ENCODE measurements at places on chromosomes 5 and 9.

DNA sequence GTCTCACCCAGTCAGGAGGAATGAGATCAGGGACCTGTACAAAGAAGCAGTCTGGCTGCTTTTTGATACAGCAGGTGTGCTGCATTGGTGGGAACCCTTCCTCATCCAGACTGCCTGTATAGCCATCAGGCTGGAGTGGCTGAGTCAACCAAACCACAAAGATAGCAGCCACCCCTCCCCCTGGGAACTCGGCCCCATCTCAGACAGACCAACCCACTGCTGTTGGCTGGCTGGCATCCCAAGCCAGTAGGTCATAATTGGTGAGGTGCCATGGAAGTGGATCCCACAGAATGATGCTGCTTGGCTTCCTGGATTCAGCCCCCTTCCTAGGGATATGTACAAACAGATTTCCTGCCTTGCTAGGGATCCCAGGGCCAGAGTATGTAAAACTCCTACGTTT lies 60.9 kb downstream of the YTHDC2 start:
- no peak for DNase-seq

DNA sequence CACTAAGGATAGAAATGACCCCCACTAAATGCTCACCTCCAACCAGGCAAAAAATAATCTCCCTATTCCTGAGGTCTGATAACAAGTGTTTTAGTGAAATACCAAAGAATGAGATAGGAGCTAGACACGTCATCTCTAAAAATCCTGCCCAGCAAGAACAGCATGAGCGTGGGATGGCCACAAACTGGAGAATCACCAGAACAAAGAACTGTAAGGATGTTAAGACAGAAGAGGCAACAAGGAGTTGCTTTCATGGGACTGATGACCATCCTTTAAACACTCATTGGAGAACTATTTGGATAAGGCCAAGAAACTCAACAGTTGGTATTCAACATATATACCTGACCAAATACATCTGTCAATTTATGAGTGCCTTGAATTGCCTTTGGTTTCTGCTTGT lies 113.7 kb downstream of the RASEF start:
- DNase-seq = no peak

DNA sequence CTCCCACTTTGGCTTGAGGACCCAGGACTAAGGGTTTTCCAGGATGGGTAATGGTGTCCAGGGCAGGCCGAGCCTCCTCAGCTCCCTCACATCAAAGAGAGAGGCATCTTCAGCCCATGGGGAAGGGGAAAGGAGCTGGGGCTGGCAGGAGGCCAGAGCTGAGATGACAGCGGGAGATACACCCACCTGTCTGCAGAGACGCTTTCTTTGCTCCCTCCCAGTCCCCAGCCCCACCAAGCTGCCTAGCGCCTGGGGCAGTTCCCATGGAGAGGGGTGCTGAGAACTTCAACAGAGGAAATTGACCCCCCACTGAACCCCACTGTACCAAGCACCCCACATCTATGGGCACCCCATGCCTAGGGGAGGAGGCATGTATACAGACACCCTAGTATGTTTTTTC lies 10.6 kb downstream of the PCDH1 start:
- DNase-seq = no peak

GRCh38 chr5:73298772-73299630 lies 126.0 kb downstream of the TMEM174 start:
- peak; percentile 82 for DNase-seq

DNA sequence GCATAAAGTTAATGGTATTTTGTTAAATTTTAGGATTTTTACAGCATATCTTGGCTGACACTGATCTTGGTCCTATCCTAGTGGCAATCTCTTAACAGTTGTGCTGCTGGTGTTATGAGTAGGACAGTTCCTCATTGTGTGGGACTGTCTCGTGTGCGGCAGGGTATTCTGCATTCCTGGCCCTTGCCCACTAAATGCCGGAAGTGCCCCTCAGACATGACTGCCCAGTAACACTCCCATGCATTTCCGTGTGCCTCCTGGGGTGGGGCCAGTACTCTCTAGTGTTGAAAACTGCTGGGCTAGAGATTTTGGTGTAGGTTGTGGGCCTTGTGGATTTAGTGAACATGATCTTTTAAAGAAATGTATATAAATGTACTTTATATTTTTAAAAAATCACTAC lies 227.1 kb upstream of the DMRT1 start:
- DNase-seq = no peak

DNA sequence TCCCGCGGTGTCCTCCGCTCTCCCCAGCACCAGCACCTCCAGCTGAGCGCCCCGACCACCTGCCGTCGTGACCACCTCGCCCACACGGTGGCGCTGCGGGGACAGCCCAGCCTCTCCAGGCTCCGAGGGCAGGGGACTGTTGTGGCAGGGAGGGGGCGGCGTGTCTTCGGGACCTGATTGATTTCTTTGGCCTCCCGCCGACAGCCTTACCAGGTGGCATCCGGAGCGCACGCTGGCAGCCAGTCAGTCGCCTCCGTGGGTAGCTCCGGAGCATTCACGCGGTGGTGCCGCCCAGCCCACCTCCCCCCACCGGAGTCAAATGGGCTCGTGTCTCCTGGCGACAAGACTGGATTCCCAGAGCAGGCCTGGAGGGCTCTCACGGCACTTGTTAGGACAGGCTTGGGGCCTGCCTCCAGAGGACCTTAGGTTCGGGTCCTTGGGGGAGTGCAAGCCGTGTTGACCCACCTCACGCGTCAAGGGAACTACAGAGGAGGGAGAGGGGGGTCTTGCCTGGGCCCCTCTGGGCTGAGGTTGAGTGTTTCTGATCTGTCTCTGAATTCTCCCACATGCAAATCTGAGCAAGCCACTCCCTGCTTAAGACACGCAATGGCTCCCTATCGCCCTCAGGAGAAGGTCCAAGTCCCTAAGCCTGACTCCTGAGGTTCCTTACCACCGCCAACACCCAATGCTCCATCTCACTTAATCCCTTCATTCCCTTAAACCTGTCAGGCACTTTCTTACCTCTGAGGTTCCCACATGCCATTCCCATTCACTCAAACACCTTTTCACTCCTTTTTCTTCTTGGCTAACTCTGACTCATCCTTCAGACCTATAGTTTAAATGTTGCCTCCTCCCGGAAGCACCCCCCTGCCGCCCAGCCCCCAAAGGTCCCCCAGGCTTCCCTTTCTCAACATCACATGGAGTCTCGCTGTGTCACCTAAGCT lies 51.2 kb upstream of the GGTA1 start:
- DNase-seq = peak; percentile 97

DNA sequence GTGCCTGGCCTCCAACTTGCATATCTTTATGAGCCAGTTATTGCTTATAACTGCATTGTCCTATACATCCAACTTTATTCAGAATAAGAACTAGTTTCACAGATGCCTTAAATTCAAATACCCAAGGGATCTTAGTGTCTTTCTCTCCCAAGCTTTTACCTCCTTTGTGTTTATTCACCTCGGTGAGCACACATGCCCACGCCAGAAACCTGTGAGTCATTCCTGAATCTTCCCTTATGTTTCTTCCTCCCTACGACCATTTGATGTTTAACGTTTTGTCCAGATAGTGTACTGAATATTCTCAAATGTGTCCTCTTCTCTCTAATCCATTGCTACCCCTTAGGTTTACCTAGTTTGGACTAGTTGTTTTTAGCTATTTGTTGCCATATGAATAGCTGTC lies 55.5 kb upstream of the MEGF10 start:
- DNase-seq = no peak

- no peak for DNase-seq
Measured at GRCh38 chr5:6718161-6718681, 5.0 kb downstream of the TENT4A start.

All from ELF-1 (cell line).